ENCODE measurements at places on chromosomes 4 and X. TPM values are rescaled to one million over a fixed set of nuclear protein-coding genes. Genes with fewer than 3 reads are reported as not detected.

DNA sequence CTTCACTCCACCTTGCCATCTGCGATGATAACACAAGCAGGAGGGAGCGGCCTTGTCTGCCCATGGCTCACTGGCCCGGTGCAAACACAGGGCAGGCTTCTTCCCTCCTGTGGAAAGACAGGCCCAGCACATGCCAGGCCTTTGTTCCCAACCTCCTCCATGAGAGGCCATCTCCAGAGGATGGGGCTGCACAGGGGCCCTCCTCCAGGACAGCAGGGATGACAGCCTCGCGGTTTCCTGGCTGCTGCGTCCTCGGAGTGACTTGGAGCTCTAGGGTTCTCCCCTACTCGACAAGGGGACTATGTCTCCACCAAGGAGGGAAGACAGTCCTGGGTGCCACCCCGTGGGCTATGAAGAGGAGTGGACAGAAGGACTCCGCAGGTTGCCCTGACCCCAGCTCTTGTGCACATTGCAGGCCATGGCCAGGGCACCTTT, 21.8 kb downstream of the RNF212 start:
- no peak for DNase-seq

- no peak for DNase-seq
These were observed 66.7 kb downstream of the COQ2 start for GRCh38 chr4:83217721-83218522.

DNA sequence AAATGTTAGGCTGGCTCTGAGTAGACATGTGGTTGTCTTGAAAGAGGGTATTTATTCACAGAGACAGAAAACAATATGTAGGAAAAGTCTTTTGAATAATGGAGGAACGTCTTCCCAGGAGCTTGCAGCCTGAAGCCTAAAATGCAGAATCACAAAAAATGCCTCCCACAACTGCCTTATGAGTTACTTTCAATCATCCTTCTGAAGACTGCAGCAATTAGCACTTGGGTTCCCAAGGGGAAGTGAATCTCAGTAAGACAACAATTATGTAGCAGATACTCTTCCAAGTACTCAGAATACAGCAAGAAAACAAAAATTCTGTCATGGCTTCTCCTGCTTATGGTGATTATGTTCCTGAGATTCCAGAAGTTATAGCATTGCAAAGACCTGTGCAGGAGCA, 166.6 kb upstream of the TBL1X start:
- DNase-seq: no peak

DNA sequence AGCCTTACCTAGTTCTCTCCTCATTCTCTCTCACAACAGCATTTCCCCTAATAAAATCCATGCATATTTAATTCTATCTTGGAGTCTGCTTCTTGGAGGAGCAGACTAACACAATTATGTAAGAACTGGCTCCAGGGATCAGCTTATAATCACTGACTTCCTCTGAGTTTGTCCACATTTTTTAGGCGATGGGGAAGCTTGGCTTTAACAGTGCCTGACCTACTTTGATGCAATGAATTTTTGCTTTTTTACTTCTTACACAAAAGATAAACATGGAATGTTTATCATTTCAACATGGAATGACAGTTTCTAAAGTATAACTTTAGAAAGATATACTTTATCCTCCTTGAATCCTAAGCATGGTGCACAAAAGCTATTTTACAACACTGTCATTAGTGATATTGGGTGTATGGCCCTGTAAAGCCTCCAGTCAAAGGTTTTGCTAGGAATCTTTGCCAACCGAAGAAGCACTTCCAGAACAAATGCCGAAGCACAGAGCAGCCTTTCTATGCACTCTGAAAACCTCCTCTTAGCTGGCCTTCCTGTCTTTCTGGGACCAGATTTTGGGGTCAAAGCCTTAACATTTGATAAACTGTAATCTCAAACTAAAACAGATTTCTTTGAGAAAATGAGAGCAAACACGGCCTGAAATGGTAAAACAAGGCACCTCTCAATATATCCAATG, 736 bp downstream of the BDH2 start:
- DNase-seq: no peak

DNA sequence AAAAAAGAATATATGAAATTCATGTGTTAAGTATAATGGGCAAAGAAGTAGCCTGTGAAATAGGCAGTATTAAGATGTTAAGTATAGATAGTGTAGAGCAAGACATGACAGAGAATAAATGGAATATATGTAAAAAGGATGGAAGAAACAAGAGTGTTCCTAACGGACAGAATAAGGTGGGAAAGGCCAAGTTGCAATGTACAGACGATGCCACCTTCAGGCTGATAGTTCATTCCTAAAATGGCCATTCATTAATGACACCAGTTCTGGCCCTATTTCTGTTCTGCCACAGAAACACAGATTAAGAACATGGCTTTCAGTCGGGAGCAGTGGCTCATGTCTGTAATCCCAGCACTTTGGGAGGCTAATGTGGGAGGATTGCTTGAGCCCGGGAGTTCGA, 4.4 kb upstream of the FAM184B start:
- no peak for DNase-seq

ANXA3 gene
- 182 TPM for total RNA-seq
